ENCODE measurements at places on chromosomes 4 and X.

GRCh38 chr4:94540476-94540875 lies 88.7 kb downstream of the PDLIM5 start:
- DNase-seq, result no peak

- DNase-seq, result no peak
These were observed 8.6 kb downstream of the FAM200B start for GRCh38 chr4:15690020-15690809.

- no peak for DNase-seq
These were observed 764 bp downstream of the PDGFRA start for GRCh38 chr4:54229631-54230483.

GRCh38 chr4:48173056-48173991 lies 39.3 kb upstream of the TXK start:
- peak; percentile 92 for DNase-seq

DNA sequence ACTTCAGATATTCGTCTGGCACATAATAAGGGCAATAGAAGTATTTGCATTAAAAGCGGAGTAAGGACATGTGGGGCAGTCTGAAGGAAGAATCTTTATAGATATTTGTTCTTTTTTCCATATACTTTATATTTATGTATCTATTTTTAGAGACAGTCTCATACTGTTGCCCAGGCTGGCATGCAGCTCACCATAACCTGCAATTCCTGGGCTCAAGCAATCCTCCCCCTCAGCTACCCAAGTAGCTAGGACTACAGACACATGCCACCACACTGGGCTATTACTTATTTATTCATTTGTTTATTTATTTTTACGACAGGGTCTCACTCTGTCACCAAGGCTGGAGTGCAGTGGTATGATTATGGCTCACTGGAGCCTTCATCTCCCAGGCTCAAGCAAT lies 16.7 kb upstream of the MRPL1 start:
- no peak for DNase-seq

DNA sequence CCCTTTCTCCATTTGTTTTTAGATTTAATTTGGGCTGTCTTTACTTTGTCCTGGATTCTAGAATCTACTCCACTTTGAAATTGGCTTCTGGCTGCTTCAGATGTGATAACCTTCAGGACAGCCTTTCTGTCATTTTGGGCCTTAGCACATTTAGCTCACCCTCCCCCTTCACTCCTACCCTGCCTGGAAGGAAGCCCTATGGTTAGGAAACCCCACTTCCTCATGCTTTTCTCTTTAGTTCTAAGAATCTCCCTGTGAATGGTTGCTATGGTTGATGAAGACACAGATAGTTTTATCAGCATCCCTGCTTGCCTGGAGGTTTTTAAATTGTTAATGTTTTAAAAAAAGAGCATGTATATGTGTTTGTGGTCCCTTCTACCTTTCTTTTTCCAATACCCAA lies 100.7 kb upstream of the PTPN13 start:
- DNase-seq, result peak; percentile 76

GRCh38 chrX:63920875-63921274 lies 135.9 kb upstream of the ARHGEF9 start:
- DNase-seq, result no peak

DNA sequence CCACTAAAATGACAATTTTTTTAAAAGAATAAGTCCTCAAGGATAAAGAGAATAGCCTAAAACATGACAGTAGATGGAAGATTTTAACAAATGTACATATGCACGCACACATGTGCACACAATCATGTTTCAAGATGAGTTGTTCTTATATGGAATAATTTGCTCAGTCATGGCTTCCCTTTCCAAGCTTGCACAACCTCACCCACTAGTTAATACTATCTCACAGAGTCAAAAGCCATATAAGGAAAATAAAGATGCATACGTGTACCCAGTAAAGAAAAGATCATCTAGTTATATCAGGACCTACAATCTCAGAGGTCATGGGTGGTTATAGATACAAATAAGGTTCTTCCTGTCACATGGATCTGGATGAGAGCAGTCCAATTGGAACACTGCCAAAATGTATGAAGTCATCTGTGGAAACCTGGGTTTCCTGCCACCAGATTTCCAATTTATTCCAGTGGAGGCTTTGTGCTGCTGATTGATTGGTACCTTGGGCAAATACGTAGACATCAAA lies 56.1 kb downstream of the FAM13A start:
- peak; percentile 88 for DNase-seq

DNA sequence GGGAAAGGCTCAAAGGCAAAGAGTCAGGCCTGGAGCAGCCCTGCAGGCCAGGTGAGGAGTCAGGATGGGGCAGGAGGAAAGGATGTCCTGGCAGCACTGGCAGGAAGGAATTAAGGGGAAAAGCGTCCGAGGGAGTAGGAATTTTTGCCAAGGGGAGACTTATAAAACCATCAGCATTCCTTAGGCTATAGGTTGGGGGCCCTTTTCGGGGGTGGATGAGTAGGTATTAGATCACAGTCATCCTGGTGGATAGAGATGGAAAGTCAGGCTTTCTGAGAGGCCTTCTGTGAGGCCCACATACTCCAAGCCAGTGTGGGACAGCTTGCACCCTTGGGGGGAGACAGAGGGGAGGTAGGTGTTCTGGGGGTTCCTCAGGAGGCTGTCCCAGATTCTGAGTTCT lies 12.3 kb downstream of the STARD8 start:
- no peak for DNase-seq

DNA sequence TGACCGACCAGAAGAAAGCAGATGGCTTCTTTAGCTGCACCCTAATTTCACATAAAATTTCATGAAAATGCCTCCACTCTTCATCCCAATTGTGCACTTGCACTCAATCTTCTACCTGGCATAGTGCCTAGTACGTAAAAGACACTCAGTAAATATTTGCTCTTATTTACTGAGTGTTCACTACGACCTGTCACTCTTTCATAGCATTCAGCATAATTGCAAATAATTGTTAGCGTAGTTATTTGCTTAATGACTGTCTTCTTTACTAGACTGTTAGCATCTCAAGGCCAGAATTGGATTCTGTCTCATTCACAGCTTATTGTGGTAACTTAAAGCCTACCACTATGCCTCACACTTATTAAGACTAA lies 130.2 kb downstream of the ENOX2 start:
- DNase-seq, result no peak

- DNase-seq, result no peak
These were observed 147.8 kb upstream of the BCOR start for GRCh38 chrX:40245488-40246071.

DNA sequence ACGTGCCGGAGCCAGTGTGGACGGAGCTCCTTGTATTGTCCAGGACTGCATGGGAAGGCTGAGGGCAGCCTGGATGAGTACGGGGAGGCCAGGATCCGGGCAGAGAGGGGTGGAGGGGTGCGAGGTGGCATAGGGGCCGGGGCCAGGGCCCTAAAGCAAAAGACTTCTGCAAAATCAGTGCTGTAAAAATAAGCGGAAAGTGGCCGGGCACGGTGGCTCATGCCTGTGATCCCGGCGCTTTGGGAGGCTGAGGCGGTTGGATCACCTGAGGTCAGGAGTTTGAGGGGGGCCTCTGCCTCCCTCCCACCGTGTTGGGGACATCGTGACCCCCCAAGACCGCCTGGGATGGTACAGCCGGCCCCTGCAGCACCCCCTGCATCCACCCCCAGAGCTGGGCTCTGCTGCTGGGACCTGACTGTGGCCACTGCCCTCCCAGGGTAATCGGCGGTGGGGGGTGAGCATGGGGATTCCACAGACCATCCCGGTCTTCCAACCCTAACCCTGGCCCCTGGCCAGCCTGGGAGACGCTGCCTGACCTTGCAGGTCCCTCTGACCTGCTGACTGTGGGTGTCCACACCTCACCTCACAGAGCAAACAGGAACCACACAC lies 23.4 kb upstream of the PLCXD1 start:
- no peak for DNase-seq

GRCh38 chr4:122674371-122674770 lies 53.5 kb upstream of the IL21 start:
- DNase-seq, result no peak

GRCh38 chr4:168679819-168680218 lies 183.0 kb downstream of the PALLD start:
- DNase-seq, result no peak

DNA sequence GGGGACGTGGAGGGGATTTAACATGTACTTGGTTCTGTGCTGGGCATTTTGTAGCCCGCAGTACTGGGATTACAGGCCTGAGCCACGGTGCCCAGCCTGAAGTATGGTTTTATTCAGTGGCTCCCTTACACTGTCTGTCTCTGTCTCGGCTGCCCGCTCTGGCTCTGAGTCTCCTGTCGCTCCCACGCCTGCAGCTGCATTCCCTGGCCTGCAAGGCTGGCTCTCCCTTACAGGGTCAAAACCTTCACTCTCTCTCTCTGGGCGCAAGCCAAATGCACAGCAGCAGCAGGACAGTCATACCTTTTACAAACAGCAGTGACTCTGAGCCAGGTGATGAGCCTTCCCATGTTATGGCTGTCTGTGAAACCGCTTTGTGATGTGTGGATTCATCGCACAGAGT lies 72.1 kb downstream of the HTRA3 start:
- DNase-seq, result no peak

GRCh38 chrX:135437867-135438733 lies 16.4 kb downstream of the SMIM10L2A start:
- peak; percentile 0 for DNase-seq

- DNase-seq, result no peak
These were observed 76.5 kb downstream of the RTL9 start for GRCh38 chrX:110435196-110435595.

Measured in OCI-M1 (cell line).